ENCODE measurements at places on chromosomes 3 and 15.
A peak's percentile ranks its signal among the peaks of the same experiment; 100 is the strongest.

DNA sequence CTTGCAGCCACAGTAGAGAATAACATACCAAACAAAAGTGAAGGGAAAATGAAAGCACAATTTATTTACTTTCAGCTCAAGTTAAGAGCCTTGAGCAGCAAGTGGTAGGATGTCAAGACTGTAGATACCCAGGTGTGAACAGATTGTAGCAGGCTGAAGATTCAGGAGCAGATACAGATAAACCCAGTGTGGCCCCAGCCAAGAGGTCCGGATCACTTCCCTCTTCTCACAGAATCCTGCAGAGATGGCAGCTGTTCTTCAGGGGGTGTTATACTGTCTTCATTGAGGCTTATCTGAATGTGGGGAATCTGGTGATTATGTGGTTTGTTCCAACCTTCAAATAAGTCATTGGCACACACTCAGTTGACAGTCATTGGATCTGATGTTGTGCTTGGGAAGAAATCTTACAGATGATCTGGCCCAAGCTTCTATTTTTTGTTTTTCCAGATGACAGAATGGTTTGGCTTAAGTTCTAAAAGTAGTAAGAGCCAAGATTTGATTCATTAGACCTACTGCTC is 2.2 kb downstream of the STARD9 start:
- no peak for DNase-seq

DNA sequence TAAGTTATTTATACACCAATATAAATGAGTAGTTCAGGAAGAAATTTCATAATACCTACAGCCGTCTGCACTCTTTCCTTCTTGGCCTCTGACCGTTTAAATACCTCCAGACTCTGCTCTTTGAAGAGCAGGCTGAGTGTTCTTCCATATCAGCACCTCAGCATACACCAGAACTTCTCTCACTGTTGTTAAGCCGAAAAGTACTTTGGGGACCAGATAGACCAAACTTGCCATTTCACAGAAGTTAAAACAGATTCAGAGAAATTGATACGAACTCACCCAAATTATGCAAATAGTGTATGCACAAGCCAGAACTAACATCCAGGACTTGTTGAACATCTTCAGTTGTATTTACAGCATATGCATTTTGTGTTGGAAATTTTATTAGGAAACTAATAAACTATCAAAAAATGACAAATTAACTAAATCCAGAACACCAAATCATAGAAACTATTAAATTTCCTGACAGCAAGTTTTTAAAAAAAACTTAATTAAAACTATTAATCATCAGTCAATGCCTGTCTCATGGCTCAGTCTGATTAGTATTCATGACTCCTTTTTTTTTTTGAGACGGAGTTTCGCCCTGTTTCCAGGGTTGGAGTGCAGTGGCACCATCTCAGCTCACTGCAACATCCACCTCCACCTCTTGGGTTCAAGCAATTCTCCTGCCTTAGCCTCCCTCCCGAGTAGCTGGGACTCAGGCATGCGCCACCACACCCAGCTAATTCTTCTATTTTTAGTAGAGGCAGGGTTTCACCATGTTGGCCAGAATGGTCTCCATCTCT is 24.1 kb downstream of the CGGBP1 start:
- DNase-seq, result no peak

DNA sequence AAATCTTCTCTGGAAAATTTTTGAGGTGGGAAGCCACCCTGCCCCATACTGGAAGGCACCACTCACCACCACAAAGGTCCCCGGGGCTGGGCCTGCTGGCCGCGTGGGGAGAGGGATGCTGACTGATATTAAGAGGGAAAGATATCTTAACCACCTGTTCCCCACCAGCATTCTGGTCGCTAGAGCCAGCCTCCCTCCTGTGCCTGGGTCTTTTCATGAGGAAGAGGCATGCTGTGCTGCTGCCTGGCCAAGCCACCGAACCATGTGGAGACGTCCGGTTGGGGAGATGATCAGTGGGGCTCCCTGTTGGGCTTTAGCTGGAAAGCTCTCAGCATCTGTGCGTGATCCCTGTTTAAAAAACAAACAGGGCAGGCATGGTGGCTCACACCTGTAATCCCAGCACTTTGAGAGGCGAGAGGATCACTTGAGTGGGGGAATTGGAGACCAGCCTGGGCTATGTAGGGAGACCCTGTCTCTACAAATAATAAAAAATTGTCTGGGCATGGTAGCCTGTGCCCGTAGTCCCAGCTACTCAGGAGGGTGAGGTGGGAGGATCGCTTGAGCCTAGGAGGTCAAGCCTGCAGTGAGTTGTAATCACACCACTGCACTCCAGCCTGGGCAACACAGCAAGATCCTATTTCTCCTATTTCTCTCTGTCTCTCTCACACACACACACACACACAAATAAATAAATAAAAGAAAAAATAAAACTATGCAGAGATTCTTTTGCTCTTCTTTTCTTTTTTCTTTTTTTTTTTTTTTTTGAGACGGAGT is 1.0 kb downstream of the KLHL18 start:
- peak; percentile 18 for DNase-seq

DNA sequence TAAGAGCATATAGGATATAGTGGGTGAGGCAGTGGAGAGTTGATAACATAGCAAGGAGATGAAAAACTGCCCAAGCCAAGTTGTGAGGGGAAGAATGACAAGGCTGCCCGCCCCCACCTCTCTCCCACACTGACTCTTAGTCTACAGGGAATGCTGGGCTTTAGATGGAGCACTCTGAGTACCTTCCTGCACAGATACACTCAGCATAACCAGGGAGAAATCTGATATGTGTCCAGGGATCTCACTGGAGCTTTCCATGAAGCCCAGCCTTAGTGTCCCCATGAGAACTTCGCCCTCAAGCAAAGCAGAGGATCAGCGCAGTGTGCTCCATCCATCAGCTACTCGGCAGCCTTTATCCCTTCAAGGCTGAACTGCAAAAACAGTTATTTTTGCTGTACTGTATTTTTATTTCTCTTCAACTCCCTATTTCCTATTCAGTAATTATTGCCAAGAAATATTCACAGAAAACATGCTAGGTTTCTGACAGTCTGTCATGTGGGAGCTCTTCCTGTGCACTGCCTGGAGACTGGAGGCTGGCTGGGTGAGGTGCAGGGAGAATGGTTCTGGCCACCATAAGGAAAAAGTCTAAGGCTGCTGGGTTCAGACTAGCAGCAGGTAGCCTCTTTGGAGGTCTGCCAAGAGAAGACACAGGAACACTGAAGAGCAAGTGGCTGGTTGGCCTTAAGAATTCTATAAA is 475.2 kb upstream of the PPP2R3A start:
- DNase-seq, result no peak

GRCh38 chr15:69823223-69823907 is 274.4 kb downstream of the TLE3 start:
- DNase-seq, result no peak

GRCh38 chr3:127719369-127719768 is 46.6 kb downstream of the ABTB1 start:
- DNase-seq, result no peak

DNA sequence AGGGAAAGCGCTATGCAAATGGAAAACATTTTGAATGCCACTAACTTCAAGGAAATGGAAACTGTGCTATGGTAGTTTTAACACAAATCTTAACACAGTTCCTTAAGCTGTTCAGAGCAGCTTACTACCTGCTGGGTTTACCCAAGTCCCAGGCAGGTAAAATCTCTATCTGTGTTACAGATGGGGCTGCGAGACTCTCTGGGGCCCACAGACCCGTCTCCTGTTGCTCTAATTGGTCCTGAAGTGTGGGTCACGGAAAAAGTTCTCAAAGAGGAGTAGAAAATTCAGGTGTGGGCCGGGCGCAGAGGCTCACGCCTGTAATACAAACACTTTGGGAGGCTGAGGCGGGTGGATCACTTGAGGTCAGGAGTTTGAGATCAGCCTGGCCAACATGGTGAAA is 16.9 kb upstream of the ZFYVE19 start:
- DNase-seq, result no peak

DNA sequence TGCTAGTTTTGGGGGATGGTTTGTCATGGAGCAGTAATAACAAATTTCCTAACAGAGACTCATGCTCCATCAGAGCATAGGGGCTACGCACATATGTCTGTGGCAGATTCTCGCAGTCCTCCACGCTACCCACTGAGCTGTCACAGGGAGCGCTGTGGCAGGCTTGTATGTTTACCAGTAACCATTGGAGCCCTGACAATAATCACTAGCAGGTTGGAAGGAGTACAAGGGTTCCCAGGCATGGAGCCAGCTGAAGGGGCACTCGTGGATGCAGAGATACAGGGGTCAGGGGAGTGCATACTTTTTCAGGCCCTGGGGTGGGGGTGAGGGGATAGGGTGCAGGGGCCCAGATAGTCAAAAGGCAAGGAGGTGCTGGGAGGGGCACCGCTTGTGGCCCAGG is 7.9 kb upstream of the GP9 start:
- DNase-seq, result no peak

DNA sequence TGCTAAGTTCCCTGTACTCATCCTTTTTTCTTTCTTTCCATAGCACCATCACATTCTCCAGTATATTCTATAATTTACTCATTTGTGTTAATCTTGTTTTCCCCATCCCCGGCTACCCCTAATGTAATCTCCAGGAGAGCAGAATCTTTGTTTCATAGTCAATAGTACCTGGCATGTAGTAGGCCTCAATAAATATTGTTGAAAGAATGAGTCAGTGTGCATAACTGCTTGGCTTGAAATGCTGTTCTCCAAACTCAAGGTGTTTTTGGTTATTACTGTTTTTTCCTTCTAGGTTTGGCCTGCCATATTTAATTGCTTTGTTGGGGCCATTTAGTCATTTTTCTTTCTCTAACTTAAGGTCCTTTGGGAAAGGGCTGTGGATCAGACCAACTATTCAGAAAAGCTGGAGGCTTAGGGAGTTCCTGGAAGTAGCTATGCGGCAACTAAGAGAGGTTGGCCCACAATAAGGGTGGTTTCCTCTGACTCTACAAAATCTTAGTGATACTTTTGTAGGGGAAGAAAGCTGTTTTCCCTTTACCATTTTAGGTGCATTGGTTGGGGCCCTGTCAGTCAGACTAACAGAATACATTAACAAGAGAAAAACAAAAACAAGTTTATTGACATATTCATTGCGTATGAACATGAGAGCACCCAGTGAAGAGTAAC is 28.4 kb downstream of the KAT2B start:
- DNase-seq, result no peak

GRCh38 chr3:106263011-106263410 is 394.2 kb upstream of the CBLB start:
- DNase-seq, result no peak

- DNase-seq, result no peak
These were observed 47.5 kb upstream of the SSR3 start for GRCh38 chr3:156602424-156602823.

DNA sequence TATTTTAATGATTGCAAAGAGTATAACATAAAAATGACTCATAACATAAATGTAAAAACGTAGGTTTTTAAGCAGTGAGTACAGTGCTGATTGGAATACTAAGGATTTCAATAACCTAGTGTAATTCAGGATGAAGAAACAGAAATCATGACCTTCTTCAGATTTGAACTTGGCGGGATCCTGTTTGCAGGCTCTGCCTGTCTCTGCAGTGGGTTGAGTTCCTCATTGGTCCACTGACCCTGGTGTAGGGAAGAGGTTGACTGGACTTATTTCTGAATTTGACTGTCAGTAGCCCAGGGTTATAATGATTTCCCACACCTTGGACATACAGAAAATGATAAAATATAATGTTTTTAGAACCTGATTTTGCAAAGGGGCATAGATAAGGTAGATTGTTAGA is 171.7 kb downstream of the FNDC3B start:
- DNase-seq, result no peak

- DNase-seq, result no peak
These were observed 47.0 kb downstream of the PSMD6 start for GRCh38 chr3:63976161-63976871.

GRCh38 chr3:100941041-100941440 is 52.2 kb downstream of the ABI3BP start:
- DNase-seq, result no peak

GRCh38 chr15:76342058-76342381 is 5.4 kb downstream of the ISL2 start:
- no peak for DNase-seq

- DNase-seq, result no peak
These were observed 194.4 kb downstream of the MEIS2 start for GRCh38 chr15:36905908-36906307.

- DNase-seq, result peak; percentile 3
These were observed 641 bp downstream of the OPA1 start for GRCh38 chr3:193593668-193594030.

- no peak for DNase-seq
These were observed 117.1 kb upstream of the MRPS22 start for GRCh38 chr3:139226731-139227130.

DNA sequence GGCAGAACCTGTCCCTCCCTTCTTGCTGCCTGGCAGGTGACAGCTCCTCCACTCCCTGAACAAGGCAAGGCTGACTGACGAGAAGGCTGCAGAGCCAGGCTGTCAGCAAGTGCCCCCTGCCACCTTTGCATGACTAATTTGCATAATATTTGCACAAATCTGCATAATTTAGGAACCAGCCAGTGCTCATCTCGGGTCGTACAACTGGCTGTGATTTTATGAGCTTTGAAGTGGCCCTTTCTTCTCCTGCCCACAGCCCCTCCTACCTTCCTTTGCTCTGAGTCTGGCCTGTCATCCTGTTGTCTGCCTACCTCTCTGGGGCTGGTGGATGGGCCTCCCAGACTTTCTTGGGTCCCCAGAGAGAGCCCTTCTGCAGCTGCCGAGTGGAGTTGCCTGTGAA is 58.9 kb downstream of the LINGO1 start:
- no peak for DNase-seq

DNA sequence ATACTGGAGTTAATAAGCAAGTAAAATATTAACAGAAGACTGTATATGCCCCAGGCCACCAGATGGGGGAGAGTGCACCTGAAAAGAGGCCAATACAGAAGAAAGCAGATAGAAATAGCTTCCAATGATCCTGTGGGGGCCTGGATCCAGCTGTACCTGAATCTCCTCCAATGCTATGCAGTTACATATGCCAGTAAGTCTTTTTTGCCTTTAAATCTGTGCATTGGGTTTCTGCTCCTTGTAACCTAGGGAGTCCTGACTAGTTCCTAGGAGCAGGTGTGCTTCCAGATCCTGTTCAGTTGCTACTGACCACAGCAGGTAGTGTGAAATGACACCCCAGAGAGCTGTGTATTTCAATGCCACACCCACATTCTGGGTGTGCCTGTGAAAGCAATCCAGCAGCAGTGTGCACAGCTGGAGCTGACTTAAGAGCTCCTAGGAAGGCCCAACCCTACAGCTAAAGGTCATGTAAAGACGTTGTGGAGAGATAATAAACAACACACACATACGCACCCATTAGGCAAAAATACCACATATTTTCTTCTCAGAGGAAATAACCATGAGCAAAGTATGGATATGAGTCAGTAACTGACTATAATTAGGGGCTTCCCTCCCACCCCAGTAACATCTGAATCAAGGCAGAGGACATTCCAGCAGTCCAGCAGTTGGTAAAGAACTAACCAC is 62.2 kb upstream of the AKAP13 start:
- DNase-seq, result no peak

DNA sequence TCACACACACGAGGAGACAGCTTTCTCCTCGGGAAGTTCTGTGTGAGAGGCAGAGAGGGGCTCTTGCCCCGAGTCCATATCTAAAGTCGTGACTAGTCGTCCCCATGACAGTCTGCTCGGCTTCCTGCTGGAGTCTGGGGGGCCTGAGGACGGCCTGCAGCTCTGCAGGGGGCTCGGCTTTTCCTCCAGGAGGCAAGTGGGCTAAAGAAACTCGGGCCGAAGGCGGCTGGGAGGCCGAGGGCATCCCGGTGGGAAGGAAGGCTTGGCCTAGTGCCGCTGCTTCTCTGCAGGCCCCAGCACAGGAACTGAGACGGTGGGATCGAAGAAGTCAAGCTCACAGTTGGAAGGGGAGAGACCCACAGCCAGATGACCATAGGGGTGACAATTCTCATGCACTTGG is 25.4 kb upstream of the PIGZ start:
- no peak for DNase-seq
